ENCODE measurements at places on chromosomes 16 and 17.

GRCh38 chr16:17590711-17591654, 120.2 kb upstream of the XYLT1 start:
- no peak for DNase-seq

GRCh38 chr17:62658136-62658920, 30.9 kb downstream of the MRC2 start:
- no peak for DNase-seq

- no peak for DNase-seq
Measured at GRCh38 chr16:20515688-20516090, 60.5 kb downstream of the ACSM2B start.

DNA sequence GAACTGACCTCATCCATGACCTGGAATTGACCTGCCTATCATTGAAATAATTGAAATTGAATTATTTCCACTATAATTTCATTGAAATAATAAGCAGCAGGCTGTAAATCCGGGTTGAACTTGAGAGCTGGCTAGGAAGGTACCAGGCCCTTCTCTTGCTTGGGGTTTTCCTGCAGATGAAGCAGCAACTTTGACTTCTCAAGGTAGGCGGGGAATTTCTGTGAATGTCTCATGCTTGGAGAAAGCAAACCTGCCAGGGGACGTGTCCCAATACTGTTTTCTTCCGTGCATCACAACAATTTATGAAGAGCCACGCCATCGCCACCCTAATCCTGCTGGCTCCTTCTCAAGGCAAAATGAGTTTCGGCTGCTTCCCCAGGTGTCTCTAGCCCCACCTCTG, 97.5 kb upstream of the XYLT1 start:
- no peak for DNase-seq

GRCh38 chr16:47262938-47263337, 119.2 kb upstream of the NETO2 start:
- DNase-seq = no peak

- no peak for DNase-seq
Measured at GRCh38 chr16:20726661-20727060, 15.0 kb downstream of the THUMPD1 start.

DNA sequence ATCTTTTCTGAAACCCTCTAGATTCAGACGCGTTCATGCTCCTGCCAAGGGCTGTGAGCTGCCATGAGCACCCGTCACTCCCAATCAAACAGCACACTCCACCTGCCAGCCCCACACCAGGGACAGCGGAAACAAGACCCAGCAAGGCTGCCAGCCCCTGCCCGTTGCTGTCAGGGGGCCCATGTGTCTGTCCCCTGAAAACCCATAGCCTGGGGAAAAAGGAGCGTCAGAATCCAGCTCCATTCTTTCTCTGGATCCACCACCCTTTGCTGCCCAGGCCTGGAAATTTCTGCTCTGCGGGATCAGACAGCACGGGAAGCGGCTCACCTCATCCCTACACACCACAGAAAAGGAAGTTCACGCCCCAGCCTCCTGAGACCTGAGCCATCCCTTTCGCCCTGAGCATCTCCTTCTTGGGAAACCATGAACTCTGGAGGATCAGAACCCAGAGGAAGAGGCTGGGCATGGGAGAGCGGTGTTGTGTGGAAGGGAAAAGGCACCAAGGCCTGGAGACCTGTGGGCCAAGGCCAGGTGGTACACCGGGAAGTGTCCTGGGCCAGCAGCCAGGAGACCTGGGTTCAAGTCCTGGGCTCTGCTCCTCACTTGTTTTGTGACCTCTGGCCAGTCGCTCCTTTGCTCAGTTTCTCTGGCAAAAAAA, 51.5 kb upstream of the RCVRN start:
- no peak for DNase-seq

- no peak for DNase-seq
Measured at GRCh38 chr17:32917081-32917480, 10.9 kb upstream of the TMEM98 start.

DNA sequence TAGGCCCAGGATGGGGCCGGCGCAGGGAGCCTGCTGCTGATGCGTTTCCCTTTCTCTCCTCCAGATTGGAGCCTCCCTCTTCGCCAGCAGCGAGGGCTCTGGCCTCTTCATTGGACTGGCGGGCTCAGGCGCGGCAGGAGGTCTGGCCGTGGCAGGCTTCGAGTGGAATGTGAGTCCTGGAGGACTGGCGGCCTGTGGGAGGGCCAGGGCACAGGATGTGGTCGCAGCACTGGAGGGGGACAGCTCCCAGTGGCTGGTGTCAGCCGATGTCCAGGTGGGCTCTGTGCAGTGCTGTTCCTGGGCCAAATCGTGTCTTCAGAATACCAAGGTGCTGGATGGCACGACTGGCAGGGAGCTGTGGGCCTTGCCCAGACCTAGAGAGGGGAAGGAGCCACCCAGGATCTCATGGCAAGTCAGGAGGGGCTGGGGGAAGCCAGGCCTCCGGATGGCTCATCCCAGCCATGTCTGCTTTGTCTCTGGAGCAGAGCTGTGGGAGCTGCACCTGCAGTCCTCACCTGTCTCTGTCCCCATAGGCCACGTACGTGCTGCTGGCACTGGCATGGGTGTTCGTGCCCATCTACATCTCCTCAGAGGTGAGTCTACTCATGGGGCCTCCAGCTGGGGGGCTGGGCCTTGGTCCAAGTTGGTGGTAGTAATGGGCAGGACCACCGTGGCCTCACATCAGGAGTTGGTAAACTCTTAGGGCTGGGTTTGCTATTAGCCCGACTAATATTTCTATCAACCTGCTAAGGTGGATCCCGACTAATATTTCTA, 7.3 kb downstream of the SLC5A10 start:
- peak; percentile 33 for DNase-seq

GRCh38 chr17:2786176-2786881, 9.9 kb upstream of the RAP1GAP2 start:
- peak; percentile 93 for DNase-seq

DNA sequence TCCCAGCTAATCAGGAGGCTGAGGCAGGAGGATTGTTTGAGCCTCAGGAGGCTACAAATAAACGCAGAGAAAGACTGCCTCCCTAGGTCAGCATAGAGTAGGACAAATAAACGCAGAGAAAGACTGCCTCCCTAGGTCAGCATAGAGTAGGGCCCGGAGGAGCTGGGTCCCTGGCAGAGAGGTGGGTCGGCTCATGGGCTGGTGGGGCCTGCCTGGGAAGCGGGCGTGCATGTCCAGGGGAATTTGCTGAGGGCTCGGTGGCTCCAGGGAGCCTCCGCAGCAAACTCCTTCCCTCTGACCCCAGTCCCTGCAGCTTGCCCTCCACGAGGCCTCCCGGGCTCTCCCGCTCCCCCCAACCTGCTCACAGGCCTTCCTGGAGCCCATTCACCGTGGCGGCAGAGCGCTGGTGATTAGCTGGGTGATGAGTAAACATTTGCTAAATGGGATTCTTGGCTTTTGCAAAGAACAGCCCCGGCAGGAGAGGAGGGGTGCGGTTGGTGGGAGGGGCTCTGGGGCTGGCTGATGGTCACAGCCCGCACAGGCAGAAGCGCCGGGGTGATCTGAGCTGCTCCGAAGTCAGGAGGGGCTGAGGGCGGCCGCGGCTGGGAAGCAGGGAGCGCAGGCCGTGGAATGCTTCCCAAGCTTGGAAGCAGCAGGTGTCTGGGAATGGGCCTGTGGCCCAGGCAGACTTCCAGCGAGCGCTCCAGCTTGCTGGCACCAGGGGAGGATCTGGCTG, 93.1 kb downstream of the RTN4RL1 start:
- peak; percentile 66 for DNase-seq

- DNase-seq = peak; percentile 71
Measured at GRCh38 chr16:67430977-67431774, at the start of gene HSD11B2. TSS of gene HSD11B2 (plus strand) at chr16:67431121. CDS start at chr16:67431249, 128 bp downstream.

DNA sequence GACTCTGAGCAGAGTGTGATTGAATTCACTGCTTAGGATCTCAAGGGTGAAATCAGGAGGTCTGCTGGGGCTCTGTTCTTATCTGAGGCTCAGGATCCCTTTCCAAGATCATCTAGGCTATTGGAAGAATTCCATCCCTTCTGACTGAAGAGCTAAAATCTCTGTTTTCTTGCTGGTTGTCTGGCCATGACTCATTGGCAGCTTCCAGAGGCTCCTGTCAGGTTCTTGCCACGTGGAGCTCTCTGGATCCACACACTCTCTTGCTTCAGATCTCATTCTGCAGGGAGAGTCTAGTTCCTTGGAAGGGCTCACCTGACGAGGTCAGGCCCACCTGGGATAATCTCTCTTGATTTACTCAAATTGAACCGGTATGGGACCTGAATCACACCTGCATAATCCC, 930.7 kb downstream of the CDH8 start:
- DNase-seq = no peak

DNA sequence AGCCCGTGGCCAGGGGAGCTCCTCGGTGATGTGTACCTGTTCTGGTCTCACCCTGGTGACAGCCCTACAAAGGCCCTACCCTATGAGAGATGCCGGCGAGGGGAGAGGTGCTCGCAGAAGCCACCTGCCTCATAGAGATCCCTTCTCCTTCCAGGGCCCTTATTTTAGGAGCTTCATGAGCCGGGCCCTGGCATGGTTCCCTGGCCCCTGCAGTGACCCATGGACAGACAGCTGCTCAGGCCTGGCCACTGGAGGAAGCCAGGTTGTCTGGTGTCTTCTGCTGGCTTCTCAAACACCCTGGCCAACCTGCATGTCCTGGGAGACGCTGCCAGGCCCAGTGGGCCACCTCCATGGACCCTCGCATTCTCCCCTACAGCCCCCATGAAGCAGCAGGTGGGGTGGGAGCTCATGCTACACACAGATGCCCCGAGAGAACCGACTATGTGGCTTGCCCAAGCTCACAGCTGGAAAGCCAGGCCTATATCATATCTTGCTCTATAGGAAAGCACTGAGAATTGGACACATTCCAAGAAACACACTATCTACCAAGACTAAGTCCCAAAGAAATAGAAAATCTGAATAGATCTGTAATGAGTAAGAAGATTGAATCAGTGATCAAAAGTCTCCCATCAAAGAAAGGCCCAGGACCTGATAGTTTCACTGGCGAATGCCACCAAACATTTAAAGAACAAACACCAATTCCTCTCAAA, 7.2 kb upstream of the AATK start:
- DNase-seq = no peak

DNA sequence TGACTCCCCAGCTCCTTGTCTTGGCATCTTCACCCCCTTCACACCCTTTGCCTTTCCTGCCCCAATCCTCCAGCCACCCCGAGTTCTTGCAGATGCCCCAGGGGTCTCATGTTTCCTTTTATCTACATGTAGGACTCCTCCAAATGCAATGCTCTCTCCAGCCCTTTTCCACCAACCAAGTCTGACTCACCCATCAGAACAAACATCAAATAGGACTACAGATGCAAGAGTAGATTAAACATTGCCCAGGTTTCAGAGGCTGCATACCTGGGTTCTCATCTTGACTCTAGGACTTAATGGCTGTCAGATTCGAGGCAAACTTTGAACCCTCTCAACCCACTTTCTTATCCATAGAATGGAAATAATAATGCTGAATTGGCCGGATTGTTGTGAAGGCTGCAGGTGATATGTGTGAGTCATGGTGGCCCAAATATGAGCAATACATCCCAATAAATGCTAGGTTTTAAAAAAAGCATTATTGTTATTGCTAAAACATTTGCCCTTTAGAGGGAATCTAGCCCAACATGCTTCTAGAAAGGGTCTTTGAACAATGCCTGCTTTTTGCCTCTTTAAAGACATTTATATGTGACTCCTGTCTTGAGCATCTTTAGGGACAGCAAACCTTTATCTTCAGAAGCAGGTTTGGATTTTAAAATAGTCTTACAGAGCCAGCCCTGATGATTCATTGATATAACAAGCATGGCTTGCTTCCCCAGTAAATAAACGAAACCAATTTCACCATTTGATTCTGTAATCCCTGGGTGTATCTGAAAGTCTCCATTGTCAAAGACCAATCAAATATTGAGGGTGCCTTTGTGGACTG, 310.1 kb downstream of the FOXL1 start:
- DNase-seq = no peak

GRCh38 chr16:58507963-58508670, 7.2 kb upstream of the SETD6 start:
- no peak for DNase-seq

- DNase-seq = no peak
Measured at GRCh38 chr16:72444696-72445095, 272.7 kb upstream of the PMFBP1 start.

DNA sequence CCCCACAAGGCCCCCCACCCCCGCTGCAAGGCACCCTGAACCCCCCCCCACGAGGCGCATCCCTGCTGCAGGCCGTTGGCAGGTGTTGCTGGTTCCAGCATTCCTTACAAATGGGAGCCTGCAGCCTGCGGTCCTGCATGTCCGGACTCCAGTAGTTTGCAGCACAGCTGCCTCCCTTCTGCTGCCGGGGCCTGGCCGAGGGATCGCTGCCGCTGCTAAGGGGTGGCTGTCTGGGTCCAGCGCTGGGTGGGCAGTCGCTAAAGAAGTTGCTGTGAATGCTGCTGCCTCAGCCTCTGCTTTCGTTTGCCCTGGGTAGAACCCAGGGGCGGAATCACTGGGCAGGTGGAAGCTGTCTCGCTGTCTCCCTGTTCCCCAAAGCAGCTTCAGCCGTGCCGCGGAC, 11.8 kb downstream of the UTS2R start:
- no peak for DNase-seq

- no peak for DNase-seq
Measured at GRCh38 chr17:76630151-76630550, 13.4 kb downstream of the ST6GALNAC1 start.

- peak; percentile 39 for DNase-seq
Measured at GRCh38 chr17:76079956-76080767, 1.2 kb downstream of the ZACN start.

GRCh38 chr16:47578573-47578972, 117.4 kb downstream of the PHKB start:
- no peak for DNase-seq

GRCh38 chr17:21061158-21061835, 18.5 kb upstream of the USP22 start:
- DNase-seq = no peak
